ENCODE measurements at places on chromosomes 12 and 14.
A peak's percentile ranks its signal among the peaks of the same experiment; 100 is the strongest.

DNA sequence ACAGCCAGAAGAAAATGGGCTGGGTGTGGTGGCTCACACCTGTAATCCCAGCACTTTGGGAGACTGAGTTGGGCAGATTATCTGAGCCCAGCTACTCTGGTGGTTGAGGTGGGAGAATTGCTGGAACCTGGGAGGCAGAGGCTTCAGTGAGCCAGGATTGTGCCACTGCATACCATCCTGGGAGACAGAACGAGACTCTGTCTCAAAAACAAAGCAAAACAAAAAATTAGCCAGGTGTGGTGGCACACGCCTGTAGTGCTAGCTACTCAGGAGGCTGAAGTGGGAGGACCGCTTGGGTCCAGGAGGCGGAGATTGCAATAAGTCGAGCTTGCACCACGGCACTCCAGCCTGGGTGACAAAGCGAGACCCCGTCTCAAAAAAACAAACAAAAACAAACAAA lies 3.8 kb upstream of the EMP1 start:
- DNase-seq, result no peak

- DNase-seq, result no peak
These were observed 175.3 kb downstream of the KIF26A start for GRCh38 chr14:104313674-104314073.

DNA sequence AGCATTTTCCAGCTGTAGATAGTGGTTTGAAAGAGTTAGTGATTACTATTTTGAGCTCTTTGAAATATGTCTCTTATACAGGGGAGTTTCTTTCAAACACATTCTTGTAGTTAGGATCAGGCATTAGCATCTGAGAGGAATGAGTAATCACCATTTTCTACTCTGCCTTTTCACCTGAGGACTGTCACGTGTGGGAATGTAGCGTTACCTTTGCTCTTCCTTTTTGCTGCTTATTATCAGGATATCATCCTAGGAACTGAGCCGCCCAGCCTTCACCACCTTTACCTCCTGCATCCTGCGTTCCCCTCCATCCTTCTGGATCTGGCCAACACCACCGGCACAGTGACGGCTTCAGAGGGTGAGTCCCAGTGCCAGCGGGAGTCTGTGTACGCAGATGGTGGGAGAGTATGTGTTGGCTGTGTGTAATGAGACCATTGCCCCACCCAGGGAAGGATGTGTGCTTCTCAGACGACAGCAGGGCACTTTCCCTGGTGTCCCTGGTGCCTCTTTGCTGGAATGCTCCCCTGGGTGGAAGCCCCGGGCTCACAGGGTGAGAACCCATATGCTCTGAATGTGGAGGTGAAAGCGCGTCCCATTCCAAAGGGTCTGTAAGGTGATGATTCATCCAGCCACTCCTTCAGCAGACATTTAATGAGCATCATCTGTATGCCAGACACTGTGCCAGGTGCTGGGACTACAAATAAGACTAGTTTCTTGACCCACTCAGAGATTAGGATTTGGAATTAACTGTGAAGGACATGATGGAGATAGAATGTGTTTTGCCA lies 27.5 kb downstream of the GSG1 start:
- DNase-seq, result no peak

DNA sequence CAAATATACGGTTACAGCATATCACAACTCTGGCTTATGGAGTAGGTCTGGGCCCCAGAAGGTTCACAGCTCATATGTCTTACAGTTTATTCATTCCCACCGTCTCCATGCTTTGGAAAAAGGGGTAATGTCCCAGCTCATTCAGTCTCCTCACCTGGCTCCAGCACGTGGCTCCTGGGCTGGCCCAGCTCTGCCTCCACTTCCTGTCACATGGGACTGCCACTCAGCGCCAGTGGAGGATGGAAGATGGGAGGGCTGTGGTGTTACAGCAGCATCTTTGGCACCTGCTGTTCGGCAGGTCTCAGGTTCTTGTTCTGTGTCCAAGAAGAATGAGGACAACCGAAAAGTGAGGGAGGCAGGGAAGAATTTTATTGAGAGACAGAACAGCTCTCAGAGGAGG lies 216.3 kb upstream of the ATXN7L3B start:
- no peak for DNase-seq

DNA sequence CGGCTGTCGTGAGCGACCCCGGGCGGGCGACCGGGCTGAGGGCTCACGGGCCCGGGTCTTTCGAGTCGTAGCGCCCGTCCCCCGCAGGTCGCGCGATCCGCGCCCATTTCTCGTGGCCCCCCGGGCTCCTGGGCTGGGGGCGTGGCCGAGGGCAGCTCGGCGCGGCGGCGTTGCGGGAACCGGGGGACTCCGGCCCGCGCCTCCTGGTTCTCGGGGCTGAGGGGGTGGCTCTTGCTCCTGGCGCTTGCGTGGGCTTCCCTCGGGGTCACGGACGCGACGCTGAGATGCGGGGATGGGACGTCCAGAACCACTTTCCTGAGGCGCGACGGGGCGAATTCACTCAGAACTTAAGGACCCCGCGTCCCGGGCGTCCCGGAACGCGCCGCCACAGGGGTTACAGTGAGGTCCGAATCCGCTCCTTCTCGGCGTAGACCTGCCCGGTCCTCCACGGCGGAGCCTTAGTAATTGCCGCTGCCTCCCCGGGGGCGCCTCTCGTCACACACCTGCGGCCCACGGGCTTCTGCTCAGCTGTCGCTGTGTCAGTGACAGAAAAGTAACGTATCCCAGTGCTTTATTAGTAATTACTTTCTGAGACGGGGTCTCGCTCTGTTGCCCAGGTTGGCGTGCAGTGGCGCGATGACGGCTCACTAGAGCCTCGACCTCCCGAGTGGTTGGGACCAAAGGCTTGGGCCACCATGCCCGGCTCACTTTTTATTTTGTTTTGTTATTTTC lies 606 bp downstream of the EP400 start:
- DNase-seq, result no peak

- no peak for DNase-seq
These were observed 22.8 kb downstream of the FMNL3 start for GRCh38 chr12:49684310-49684854.

DNA sequence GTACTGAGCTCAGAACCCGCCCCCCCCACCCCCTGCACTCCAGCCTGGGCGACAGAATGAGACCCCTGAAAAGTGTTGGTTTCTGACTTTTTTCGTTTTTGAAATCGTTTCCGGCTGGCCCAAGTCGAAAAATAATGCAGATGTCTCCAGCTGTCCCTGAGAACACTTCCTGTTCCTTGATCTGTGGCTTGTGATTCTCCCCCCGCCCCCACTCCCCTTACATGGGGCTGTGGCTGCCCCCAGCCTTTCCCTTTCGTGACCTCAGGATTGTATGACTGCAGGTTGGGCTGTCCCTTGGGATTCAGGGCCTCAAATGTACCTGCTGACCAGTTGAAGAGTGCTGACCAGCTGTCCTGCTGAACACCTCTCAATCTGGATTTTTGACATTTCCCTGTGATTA lies 34.1 kb downstream of the NOC4L start:
- DNase-seq, result no peak

- DNase-seq, result peak; percentile 68
These were observed 32.2 kb downstream of the SH2B3 start for GRCh38 chr12:111437816-111438454.

GRCh38 chr14:91737619-91738018 lies 5.7 kb upstream of the CATSPERB start:
- DNase-seq, result no peak

- DNase-seq, result peak; percentile 90
These were observed 3.1 kb downstream of the CCND2 start for GRCh38 chr12:4276524-4277204.

DNA sequence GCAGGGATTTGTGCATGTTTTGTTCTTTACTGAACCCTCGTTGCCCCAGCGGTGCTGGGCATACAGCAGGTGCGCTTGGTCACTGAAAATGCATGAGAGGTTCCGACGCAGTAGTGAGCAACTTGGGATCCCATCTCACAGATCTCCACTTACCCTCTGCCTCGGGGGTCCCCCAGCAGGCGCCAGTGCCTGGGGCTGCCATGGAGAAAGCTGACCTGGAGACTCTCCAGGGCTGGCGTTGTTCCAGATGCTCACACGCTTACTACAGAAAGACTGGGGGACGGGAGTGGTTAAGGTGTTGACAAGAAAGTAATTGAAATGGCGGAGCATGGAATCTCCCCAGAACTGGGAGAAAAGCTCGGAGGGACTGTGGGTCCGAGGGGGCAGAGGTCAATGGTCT lies 14.2 kb downstream of the GLT1D1 start:
- DNase-seq, result no peak

- DNase-seq, result peak; percentile 75
These were observed 93.9 kb upstream of the EVL start for GRCh38 chr14:99971087-99971940.

- no peak for DNase-seq
These were observed 30.8 kb downstream of the TSPAN9 start for GRCh38 chr12:3107954-3108353.

GRCh38 chr14:44940944-44941343 lies 20.8 kb downstream of the KLHL28 start:
- DNase-seq, result no peak

GRCh38 chr14:69226178-69226577 lies 33.8 kb upstream of the GALNT16 start:
- no peak for DNase-seq

GRCh38 chr14:99175331-99176155 lies 96.5 kb downstream of the BCL11B start:
- no peak for DNase-seq

DNA sequence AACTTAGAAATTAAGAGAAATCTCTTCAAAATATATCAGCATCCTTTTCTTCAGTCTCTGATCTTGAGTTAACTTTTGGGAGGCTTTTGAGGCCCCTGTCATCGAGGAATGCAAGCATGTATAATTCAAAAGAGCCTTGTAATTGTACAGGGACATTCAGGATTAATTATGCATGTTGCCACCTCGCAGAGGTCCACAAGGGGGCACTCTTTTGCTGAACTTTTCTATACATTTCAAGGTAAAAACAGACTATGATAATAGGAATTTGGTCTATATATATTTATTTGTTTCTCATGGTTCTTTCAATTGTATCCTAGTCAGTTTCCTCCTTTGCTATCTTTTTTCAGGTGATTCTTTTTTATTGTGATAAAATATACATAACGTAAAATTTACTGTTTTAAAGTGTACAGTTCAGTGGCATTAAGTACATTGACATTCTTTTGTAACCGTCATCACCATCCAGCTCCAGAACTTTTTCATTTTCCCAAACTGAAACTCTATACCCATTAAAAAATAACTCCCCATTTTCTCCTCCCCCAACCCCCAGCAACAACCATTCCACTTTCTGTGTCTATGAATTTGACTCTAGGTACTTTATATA lies 47.0 kb upstream of the SLC2A13 start:
- peak; percentile 45 for DNase-seq

GRCh38 chr12:13442457-13442856 lies 245.9 kb downstream of the EMP1 start:
- DNase-seq, result no peak

DNA sequence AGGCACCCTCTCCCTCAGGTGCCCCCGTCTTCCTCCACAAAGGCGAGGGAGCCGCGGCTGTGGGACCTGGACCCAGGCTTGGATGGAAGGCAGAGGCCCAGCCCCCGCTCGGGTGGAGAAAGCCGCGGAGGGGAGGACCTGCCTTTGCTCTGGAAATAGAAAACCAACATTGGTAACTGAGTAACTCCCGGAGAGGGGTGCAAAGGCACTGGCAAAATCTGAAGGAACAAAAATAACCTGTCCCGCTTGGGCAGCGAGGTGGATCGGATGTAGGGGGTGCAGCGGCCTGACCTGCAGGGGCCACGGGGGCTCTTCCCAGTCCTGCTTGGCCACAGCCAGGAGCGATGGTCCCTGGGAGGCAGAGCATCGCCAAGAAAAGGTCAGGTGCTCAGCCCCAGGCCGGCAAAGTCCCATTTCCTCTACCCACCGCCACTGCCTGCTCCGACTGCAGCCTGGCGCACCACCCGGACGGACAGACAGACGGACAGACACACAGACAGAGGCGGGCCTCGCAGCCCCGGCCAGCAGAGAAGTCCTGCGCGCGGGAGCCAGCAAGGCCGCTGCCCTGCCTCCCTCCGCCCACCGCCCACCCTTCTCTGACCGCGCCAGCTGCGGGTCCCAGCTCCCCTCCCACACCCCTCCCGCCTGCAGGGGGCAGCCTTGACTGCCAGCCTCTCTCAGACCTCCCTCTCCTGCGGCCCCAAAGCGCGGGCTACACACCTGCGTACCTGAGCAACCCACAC lies 21.4 kb upstream of the TMEM106C start:
- DNase-seq, result peak; percentile 24

- DNase-seq, result no peak
These were observed 25.8 kb downstream of the DAO start for GRCh38 chr12:108905725-108906124.

- no peak for DNase-seq
These were observed 59.9 kb downstream of the TSPAN19 start for GRCh38 chr12:84976133-84976532.

DNA sequence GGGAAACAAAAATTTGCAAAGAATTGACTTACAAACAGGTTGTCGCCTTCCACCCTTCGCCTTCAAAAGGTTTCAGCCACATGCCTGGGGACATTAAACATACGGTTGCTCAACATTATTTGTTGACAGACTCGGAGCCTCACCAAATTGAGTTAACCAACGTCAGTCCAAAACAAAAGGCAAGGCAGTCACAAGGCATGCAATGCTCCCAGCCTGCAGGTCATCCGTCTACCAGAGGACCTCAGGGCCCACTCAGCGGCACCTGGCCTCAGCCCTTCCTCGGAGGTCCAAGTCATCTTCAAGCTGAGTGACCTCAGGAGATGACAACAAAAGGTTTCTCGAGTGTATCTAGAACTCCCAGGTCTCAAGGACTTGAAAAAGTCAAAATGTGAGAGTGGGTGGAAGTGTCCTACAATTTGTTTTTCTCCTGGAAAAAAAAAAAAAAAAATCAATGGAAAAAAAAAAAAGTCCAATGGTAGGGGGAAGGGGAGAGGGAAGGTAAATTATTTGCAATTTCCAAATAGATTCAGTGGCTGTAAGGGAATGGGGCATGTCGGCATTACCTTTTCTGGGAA lies 64.3 kb downstream of the KDM2B start:
- DNase-seq, result no peak

- DNase-seq, result no peak
These were observed 23.4 kb downstream of the MARK3 start for GRCh38 chr14:103408491-103409155.

GRCh38 chr12:95131589-95132340 lies 58.3 kb upstream of the NR2C1 start:
- DNase-seq, result no peak

DNA sequence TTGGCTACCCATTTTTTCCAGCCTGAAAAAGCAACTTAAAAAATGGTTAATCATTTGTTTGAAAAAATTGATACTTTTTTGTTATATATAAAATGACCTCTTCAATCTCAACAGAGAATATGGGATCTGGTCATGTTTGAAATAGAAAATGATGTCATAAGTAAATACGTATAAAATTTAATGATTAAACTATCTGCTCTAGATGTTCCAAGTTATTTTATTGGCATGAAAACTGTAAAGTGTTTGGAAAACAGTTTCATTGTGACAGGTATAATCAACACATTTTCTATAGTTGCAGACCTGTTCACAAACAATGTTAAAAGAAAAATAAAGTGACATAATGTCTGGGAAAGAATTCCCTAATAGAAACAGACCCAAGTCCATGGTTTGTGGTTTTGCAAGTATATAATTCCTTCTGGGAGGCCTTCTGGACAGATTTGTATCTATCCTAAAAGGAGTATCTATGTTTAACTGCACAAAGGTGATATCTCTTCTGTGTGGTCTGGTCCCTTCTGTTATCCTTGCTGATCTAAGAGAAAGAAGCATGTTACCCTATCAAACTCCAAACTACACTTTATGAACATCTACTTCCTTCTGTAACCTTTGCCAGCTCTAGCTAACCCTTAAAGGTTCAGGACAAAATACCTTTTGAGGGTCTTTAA lies 39.5 kb upstream of the LRIG3 start:
- DNase-seq, result no peak

- DNase-seq, result no peak
These were observed 66.1 kb downstream of the CCDC88C start for GRCh38 chr14:91351512-91351862.

Measured in CD4-positive, alpha-beta T cell treated with Interleukin-15 for 1 hour (primary cell).